Esophagus muscularis mucosa (tissue), 4 donors: ENCODE measurements at places on chromosomes 4 and X. TPM values are rescaled to one million over a fixed set of nuclear protein-coding genes. Genes with fewer than 3 reads are reported as not detected.
A peak's percentile ranks its signal among the peaks of the same experiment; 100 is the strongest.

DNA sequence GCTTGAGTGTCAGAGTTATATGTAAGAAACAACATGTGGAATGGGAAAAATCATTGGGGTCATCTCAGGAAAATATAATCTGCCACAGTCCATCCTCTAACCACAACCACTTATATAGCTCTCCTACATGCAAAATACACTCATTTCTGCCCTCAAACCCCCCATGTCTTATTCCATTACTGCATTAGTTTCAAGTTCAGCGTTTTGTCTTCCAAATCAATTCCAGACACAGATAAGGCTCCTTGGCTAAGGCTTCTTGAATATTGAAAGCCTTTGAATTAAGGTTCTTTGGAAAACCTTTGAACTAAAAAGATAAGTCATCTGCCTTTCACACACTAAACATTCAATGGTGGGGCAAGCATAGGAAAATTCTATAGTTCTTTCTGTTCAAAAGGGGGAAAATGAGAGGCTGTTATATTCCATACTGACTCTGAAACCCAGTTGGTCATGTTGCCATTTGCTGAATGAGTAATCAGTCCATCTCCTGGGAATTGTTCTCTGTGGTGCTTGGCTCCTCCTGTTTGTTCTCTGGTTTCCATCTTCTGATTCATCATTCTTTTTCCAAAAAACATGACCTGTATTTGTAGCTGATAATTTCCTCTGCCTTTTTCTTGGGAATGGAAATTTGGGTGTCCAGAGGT, 218.7 kb downstream of the BMPR1B start:
- H3K4me3 ChIP-seq: no peak overlapping the region
- DNase-seq: no peak
- H3K27me3 ChIP-seq: no peaks in the 10 kb centered on the region
- H3K4me1 ChIP-seq: no peaks in the 10 kb centered on the region
- H3K27ac ChIP-seq: no peak overlapping the region
- H3K36me3 ChIP-seq: no peaks in the 10 kb centered on the region

DNA sequence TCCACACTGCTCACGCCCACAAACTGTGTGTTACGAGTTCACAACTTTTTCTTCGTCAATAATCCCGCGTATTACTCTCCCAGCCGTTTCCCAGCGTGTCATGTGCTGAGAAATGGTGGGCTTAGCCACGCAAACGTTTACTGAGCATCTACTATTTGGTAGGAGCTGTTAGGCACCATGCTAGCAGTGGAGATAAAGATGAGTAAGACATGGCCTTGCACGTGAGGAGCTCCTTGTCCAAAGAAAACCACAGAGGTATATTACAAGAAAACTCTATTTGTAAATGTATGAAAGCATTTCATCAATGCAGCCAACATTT, 821 bp upstream of the TMEM128 start:
- peaks cover 17% of the 10 kb centered on the region for H3K36me3 ChIP-seq
- no peak for DNase-seq
- H3K27ac ChIP-seq: peak overlapping the region; percentile 96
- peaks cover 25% of the 10 kb centered on the region for H3K4me1 ChIP-seq

GRCh38 chrX:50165727-50166126, 35.1 kb downstream of the AKAP4 start:
- no peaks in the 10 kb centered on the region for H3K4me1 ChIP-seq
- no peaks in the 10 kb centered on the region for H3K27me3 ChIP-seq
- no peak overlapping the region for H3K27ac ChIP-seq
- DNase-seq: no peak
- no peak overlapping the region for H3K4me3 ChIP-seq
- H3K36me3 ChIP-seq: no peaks in the 10 kb centered on the region

DNA sequence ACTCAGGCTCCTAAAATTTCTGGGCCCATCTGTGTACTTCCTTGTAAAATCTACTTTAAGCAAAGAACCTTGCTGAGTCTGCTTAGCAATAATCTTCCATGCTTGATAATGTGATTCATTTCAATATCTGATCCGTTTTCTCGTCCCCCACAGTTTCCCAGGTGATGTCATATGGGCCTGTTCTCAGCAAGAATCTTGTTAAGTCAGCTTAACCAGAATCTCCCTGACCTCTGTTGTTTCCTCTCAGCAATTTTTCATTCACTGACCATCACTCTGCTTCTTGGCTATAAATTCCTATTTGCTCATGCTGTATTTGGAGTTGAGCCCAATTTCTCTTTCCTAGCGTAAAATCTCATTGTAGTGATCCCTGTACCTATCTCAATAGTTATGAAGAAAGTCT, 13.9 kb downstream of the CSN2 start:
- H3K27me3 ChIP-seq: no peaks in the 10 kb centered on the region
- no peaks in the 10 kb centered on the region for H3K4me1 ChIP-seq

DNA sequence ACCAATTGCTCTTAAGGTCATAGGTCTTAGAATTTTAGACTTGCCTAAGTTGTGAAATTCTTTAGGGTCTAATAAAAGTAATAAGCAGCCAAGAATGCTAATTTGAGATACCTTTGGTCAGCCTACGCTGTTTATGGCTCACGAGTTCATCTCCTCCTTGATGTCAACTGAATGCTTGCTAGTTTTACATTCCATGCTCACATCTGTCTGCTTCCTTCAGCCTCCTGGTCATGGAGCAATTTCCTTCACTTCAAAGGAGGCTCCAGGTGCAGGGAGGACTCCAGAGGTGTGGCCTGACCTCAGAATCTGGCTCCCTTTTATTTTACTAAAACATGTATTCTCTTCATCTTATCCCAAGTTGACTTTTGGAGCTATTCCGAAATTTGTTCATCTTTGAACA, 23.3 kb upstream of the LNX1 start:
- no peak overlapping the region for H3K4me3 ChIP-seq
- no peak for DNase-seq
- no peaks in the 10 kb centered on the region for H3K4me1 ChIP-seq
- H3K27ac ChIP-seq: no peak overlapping the region
- H3K36me3 ChIP-seq: no peaks in the 10 kb centered on the region

GRCh38 chr4:126701756-126702155, 931.0 kb upstream of the INTU start:
- no peak overlapping the region for H3K27ac ChIP-seq
- no peaks in the 10 kb centered on the region for H3K27me3 ChIP-seq
- H3K36me3 ChIP-seq: no peaks in the 10 kb centered on the region
- no peak overlapping the region for H3K4me3 ChIP-seq
- peaks cover 3% of the 10 kb centered on the region for H3K4me1 ChIP-seq

DNA sequence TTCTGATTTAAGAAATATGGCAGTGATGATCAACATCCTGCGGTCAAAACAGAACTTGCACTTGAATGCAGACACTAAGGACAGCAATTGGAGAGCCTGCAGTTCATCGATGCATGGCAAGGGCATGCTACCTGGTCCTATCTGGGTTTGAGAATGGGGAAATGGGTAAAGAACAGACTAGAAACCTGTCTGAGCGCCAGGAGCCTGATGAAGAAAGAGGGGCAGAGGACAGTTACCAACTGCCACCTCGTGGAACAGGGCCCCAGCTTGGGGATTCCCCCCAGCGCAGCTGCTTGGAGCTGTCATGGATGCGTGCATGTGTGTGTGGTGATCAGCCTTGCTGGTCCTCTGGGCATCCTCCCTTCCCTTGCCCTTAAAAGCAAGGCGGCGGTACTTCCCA, 30.2 kb upstream of the NKRF start:
- H3K36me3 ChIP-seq: no peaks in the 10 kb centered on the region
- DNase-seq: no peak
- no peak overlapping the region for H3K4me3 ChIP-seq
- no peaks in the 10 kb centered on the region for H3K4me1 ChIP-seq

DNA sequence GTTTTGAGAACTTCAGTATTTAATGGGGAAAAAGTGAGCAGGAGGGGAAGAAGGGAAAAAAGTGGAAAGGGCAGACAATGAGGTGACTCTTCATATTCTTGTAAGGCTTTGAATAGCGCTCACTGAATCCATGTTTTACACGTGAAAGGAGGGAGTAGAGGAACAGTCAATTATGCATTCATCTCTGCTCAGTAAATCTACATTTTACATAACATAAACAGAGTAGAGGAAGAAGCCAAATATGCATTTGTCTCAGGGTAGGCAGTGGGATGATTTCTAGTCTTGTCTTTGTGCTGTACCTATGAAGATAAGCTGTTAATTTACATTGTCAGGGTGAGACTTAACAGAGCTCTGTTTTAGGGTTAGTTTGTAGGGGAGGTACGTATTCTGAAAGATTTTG, 19.4 kb upstream of the ELF2 start:
- no peak overlapping the region for H3K27ac ChIP-seq
- no peaks in the 10 kb centered on the region for H3K27me3 ChIP-seq
- no peaks in the 10 kb centered on the region for H3K4me1 ChIP-seq
- no peak overlapping the region for H3K4me3 ChIP-seq
- DNase-seq: no peak

- no peak overlapping the region for H3K27ac ChIP-seq
- no peak overlapping the region for H3K4me3 ChIP-seq
Measured at GRCh38 chrX:153413731-153414130, 2.5 kb downstream of the ZFP92 start.

- DNase-seq: no peak
- H3K36me3 ChIP-seq: no peaks in the 10 kb centered on the region
- H3K27ac ChIP-seq: no peak overlapping the region
- H3K4me1 ChIP-seq: no peaks in the 10 kb centered on the region
- no peaks in the 10 kb centered on the region for H3K27me3 ChIP-seq
Measured at GRCh38 chrX:104641176-104641575, 75.2 kb downstream of the IL1RAPL2 start.

DNA sequence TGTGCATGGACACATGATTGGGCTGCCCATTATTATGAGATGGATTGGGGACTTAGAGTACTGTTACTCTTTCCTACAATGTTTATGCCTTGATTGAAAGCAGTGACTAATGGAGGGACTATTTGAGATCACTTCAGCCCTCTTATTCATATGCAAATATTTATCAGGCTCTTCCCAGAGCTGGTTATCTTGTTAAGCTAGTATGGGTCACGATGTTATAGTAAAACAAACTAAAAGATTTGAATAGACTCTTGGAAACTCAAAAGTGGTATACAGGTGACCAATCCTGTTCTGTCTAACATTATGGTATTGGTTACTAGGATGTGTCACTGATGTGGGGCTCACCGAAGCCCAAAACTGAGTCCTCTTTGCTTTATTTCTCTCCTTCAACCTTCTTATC, 306.2 kb upstream of the CASK start:
- H3K27ac ChIP-seq: no peak overlapping the region
- H3K4me3 ChIP-seq: no peak overlapping the region
- DNase-seq: no peak
- H3K4me1 ChIP-seq: peaks cover 11% of the 10 kb centered on the region
- H3K36me3 ChIP-seq: no peaks in the 10 kb centered on the region

- no peak overlapping the region for H3K27ac ChIP-seq
- DNase-seq: no peak
- no peaks in the 10 kb centered on the region for H3K36me3 ChIP-seq
- no peaks in the 10 kb centered on the region for H3K4me1 ChIP-seq
- no peaks in the 10 kb centered on the region for H3K27me3 ChIP-seq
Measured at GRCh38 chrX:150704030-150704613, 10.9 kb downstream of the MTMR1 start.

DNA sequence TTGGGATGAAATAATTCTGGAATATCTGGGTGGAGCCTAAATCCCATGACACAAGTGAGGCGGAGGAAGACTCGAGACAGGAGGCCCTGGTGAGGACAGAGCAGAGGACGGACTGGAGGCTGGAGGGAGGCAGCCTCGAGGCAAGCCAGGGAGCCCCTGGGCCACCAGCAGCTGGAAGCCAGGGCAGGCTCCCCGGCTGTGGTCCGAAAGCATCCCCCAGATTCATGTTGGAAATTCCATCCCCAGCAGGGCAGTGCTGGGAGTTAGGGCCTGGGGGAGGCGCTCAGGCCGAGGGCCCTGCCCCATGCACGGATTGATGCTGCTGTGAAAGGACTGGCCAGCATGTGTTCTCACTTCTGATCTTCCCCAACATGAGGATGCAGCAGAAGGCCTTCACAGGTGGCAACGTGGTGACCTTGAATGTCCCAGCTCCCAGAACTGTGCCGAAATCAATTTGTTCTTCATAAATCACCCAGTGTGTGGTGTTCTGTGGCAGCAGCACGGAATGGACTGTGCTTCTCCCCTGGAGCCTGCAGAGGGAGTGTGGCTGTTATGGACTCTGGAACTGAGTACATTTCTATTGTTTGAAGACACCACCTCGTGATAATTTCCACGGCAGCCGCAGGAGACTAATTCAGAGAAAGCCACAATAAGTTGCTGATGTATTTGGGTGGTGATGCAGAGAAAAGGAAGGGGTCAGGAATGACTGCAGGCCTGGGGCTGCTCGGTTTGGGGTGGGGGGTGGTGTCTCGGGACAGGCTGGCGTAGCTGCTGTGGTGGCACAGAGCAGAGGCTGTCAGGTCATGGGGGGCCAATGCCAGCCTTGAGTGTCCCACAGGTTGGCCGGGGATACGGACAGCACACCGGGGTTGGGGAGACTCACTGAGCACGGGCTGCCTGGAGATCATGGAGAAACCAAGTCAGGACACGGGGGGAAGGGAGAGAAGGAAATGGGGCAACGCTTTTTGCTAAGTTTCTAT, 56.9 kb downstream of the PCGF3 start:
- no peak overlapping the region for H3K27ac ChIP-seq
- no peak overlapping the region for H3K4me3 ChIP-seq
- H3K27me3 ChIP-seq: no peaks in the 10 kb centered on the region
- no peaks in the 10 kb centered on the region for H3K4me1 ChIP-seq
- peaks cover 70% of the 10 kb centered on the region for H3K36me3 ChIP-seq

GRCh38 chr4:108751321-108751720, 11.5 kb downstream of the ETNPPL start:
- H3K36me3 ChIP-seq: no peaks in the 10 kb centered on the region
- H3K4me3 ChIP-seq: no peak overlapping the region
- no peaks in the 10 kb centered on the region for H3K4me1 ChIP-seq
- no peaks in the 10 kb centered on the region for H3K27me3 ChIP-seq

DNA sequence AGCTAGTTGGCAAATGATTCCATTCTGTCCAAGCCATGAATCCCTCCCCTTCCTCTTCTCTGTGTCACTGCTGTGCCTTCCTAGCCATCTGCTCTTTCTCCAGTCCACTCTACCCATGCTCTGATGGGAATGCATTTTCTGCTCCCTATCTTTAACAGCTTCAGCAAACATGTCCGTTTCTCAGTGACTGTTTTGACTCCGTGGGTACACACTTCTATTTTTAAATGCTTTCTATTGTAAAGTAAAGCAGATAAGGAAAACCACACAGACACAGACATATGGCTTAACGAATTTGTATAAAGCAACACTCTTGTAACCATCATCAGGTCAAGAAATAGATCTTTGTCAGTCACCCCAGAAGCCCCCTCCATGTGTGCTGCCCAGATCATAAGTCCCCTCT, 72.4 kb upstream of the KLHL13 start:
- no peak overlapping the region for H3K27ac ChIP-seq
- no peaks in the 10 kb centered on the region for H3K36me3 ChIP-seq
- no peak overlapping the region for H3K4me3 ChIP-seq
- DNase-seq: no peak
- no peaks in the 10 kb centered on the region for H3K4me1 ChIP-seq

- H3K4me3 ChIP-seq: no peak overlapping the region
- no peak for DNase-seq
- H3K27ac ChIP-seq: no peak overlapping the region
- no peaks in the 10 kb centered on the region for H3K4me1 ChIP-seq
Measured at GRCh38 chr4:127240764-127241105, 392.0 kb upstream of the INTU start.

BEND2 gene
- total RNA-seq: not detected

UGT2B10 gene
- total RNA-seq: not detected

TRAM1L1 gene
- total RNA-seq: 2.2 TPM

MXRA5 gene
- 1.3 TPM for total RNA-seq

WDR17 gene
- total RNA-seq: 4.8 TPM

SLC2A9 gene
- 6.0 TPM for total RNA-seq

FGF13 gene
- total RNA-seq: 8.3 TPM

NRK gene
- 7.6 TPM for total RNA-seq
